ENCODE measurements at places on chromosomes 1 and 21.

DNA sequence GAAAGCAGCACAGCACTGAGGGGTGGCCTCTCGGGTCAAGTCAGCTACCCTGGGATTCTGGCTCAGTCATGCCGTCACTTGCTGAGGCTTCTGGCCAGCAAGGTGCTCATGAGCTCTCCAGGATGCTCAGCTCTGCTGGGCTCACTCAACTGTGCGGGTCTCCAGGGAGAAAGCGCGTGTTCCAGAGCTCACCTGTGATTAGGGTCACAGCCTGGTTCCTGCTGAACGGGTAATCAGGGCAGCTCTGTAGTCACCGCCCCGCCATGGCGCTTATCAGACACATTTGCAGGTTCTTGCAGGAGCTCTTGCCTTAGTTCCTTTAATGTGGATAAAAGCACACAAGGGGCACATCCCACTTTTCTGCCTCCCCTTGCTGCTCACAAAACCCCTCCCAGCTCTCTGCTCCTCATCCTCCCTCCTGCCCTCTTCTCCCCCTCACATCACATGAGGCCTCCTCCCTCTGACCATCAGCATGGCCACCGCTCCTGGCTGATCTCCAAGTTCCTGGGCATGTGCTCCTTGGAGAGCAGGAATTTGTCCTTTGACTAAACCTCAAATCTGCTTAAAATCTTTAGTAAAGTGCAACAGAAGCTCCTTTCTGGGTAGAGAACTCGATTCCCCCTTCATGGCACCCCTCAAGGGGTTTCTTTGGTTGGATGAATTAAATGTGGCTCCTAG is 2.0 kb downstream of the PCP4 start:
- no peak for DNase-seq

GRCh38 chr1:198088360-198089071 is 68.3 kb upstream of the NEK7 start:
- DNase-seq, result peak; percentile 72

DNA sequence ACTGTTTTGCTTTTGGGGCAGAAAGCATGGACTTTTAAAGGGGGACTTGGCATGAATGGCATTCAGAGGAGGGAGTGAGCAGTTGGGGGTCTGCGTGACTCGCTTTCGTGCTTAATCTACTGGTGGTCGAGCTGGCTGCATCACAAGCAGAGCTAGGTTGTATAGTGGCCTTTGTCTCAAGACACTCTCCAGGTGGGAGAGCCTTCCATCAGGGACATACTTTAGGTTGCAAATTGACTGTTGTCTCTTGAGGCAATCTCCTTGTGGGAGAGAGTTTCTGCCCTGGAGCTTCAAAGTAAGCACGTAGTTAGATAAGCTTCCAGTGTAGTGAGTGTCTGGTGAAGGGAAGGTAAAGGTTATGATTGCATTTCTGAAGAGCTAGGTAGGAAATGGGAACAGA is 93.9 kb downstream of the C1orf21 start:
- DNase-seq, result no peak

DNA sequence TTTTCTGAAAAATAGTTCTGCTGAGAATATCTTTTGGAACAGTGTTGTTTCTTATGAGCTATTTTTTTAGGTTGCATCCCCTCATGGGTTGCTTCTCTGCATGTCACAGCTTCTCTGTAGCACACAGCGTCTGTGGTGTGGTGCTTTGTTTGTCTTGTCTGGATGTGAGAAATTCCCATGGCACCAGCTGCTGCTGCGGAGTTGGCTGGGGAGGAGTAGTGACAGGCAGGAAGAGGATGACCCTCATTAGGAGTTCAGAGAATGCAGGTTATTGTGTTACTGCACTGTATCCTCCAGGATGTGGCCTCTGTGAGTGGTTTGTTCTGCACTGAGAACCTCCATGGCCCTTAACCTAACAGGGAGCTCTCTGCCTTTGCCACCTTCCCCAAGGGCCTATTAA is 64.8 kb downstream of the TSEN15 start:
- no peak for DNase-seq

- no peak for DNase-seq
These were observed 11.5 kb upstream of the TAS1R2 start for GRCh38 chr1:18870957-18871356.

DNA sequence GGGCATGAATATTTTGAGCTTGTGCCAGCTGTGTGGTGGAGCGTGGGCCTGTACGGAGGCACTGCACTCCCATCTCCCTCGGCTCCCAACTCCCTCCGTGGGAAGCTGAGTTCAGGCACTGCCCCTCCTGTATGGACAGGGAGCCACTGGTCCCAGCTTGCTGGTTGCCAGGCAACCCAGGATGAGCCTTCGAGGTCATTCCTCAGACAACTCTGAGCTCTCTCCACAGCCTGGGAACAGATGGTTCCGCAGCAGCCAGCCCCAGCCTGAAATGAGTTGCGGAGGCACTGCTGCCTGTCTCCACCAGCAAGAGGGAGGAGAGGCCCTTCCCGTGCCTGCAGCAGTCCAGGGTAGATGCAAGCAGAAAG is 58.4 kb upstream of the TENT5B start:
- peak; percentile 19 for DNase-seq

GRCh38 chr1:158150523-158150922 is 30.2 kb upstream of the CD1D start:
- no peak for DNase-seq

- peak; percentile 31 for DNase-seq
These were observed 16.7 kb downstream of the ALX3 start for GRCh38 chr1:110053552-110054428.

All from fibroblast of skin of right quadriceps (primary cell).